Cerebellar nuclear complex (tissue), 1 donor: ENCODE measurements at places on chromosomes 4 and X.

DNA sequence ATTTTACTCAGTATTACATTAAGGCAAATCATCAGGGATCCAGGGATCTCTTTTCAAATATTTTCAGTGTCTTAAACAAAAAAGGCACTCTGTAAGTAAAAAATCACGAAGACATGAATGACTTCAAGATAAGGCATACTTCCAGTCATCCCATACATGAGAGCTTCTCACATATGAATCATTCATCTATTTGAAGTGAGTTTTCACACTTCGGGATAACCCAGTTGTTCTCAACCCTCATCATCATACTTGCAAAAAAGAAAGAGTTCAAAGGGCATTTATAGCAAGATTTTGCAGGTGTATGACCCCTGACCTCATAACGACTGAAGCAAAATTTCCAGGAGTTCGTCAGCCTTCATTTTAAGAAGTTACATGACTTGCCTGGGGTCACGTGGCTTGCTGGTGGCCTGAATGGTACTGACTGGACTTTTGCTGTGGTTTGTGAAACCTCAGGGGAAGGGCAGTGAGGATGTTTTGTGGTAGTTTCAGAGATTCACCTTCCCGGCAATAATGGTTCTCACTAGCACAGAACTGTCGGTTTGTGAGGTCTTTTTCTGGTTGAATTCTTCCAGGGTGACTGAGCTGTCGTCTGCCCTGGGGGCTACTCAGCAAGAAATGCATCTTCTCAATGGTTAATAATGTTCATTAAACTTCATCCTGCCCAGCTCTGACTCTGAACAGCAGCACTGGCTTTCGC lies 115.8 kb upstream of the SHISA3 start:
- no peak for DNase-seq

DNA sequence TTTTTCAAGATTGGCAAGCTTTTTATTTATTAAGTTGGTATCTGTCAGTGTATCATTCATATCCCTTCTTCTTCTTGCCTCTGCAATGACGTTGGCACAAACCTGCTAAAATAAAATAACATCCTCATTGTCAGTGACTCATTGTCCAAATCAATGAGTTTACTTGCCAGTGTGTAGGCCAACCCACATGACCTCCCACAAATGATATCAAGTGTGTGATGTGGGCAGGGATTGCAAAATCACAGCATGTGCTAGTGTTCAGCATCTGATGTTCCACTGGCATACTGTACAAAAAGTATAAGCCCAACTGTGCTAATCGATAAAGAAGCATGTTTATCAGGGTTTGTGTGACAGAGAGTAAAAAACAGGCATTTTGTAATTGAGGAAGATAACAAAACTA lies 25.5 kb downstream of the GPAT3 start:
- no peak for DNase-seq

DNA sequence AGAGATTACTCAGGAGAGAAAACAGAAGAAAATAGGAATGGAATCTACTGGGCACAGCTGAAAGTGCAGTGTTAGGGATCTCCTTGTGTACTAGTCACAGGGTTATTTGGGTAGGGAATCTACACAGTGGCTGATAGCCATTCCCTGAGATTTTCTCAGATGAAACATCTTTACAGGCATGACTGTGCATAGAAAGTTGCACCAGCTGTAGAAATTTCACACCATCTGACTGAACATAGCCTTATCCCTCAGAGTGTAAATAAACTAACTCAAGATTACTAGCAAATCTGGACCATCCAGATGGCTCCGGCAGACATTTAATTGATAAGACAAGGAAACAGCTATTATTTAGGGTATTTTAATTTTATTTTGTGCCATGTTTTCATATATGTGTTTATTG lies 2053.5 kb upstream of the TENM3 start:
- no peak for DNase-seq

GRCh38 chrX:6574762-6575161 lies 39.8 kb upstream of the VCX3A start:
- no peak for DNase-seq

GRCh38 chr4:174521800-174522182 lies 497 bp downstream of the HPGD start:
- DNase-seq, result no peak

DNA sequence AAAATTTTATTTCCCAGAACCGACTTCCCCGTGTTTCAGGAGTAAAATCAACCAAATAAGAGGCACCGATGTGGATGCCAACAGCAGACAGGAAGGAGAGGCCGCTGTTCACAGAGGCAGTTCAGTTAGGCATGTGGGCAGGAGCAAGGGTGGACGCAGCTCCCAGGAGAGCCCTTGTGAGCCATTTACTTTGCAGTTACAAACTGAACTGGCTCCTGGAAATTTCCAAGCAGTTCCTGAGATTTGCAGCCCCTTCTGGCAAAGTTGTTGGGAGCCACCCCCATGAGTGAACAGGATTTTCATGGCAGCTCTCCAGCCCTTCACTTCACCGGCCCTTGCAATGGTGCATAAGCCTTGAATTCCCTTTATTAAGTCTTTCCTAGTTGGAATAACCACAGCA lies 189.1 kb downstream of the AFAP1 start:
- no peak for DNase-seq

DNA sequence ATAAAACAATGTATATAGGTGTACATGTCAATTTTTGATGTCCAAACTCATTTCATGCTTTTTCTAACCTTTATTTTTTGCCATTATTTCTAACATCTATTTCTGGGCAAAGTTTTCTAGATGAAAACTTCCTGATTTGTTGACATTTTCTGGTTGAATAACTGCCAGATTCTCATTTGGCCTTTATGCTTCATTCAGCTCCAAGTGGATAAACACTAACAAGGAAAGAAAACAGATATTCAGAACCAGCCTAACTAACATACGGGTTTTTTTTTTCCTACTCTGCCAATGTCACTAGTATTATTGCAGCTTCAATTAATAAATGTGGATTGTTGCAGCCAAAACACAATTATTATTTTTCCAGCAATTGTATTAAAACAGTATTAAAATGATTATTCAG lies 50.9 kb upstream of the RAP1GDS1 start:
- DNase-seq, result no peak

DNA sequence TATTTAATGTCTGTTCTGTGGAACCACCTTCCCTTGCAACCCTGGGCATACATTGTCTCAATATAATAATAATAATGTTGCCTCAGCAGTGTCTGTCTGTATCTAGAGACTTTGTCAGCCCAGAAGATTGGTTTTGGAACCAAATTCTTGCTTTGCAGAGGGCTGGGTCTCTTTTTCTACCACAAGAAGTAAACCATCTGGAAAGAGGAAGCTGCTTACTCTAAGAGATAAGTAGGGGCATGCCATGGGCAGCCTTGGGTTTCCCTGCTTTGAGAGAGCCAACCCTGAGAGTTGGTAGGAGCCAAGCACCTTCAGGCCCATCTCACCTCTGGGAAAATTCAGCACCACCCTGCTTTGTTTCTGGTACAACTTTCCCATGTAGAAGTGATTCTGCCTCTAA lies 27.0 kb downstream of the TMEM31 start:
- no peak for DNase-seq

GRCh38 chr4:8725845-8726244 lies 133.3 kb downstream of the CPZ start:
- no peak for DNase-seq

DNA sequence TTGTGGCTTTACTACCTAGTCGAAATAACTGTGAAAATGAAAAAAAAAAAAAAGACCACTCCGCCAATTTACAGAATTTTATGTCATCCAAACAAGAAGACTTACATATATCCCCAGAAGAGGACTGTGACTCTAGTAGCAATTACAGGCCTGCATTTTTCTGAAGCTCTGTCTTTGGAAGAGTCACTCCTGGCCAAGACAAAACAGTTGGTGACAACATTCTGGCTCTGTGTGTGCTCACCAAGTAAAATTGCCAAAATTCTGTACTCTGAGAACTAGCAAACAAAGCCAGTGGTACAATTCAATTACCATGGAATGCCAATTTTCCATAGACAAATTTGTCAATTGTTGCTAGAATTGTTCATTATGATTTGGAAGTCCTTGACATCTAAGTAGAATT lies 311.1 kb downstream of the PDGFC start:
- DNase-seq, result no peak

DNA sequence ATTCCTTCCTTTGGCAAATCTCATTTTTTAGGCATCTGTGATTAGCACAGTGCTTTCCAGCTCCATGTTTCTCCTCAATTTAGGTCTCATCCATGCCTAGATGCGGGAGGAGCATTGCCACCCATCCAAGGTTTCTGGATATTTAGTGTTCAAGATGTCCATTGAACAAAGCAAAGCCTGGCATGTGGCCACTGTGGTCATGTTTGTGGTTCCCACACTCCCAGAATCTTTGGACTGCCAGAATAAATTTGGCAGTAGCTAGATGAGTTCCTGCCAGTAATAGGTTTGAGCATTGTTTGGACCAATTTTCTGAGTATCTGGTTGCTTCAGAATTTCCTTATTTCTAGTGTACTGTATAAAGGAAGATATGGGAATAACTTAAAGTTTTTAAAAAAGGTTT lies 1124.1 kb downstream of the ADGRL3 start:
- DNase-seq, result no peak

- no peak for DNase-seq
These were observed 279.9 kb downstream of the ASMT start for GRCh38 chrX:1894740-1895139.

GRCh38 chr4:26489101-26489985 lies 941 bp downstream of the CCKAR start:
- no peak for DNase-seq
